Erythroblast (primary cell): ENCODE measurements at places on chromosomes 3 and 15.

DNA sequence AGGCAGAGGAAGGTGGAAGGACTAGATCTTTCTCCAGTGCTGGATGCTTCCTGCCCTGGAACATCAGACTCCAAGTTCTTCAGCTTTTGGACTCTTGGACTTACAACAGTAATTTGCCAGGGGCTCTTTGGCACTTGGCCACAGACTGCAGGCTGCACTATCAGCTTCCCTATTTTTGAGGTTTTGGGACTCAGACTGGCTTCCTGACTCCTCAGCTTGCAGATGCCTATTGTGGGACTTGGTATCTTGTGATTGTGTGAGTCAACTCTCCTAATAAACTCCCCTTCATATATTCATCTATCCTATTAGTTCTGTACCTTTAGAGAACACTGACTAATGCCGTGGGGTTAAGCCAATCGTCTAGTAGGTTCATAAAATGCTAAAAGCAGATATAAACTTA, 8.8 kb upstream of the B3GNT5 start:
- DNase-seq: no peak

- DNase-seq: no peak
These were observed 1004.1 kb downstream of the TBL1XR1 start for GRCh38 chr3:176193032-176193730.

DNA sequence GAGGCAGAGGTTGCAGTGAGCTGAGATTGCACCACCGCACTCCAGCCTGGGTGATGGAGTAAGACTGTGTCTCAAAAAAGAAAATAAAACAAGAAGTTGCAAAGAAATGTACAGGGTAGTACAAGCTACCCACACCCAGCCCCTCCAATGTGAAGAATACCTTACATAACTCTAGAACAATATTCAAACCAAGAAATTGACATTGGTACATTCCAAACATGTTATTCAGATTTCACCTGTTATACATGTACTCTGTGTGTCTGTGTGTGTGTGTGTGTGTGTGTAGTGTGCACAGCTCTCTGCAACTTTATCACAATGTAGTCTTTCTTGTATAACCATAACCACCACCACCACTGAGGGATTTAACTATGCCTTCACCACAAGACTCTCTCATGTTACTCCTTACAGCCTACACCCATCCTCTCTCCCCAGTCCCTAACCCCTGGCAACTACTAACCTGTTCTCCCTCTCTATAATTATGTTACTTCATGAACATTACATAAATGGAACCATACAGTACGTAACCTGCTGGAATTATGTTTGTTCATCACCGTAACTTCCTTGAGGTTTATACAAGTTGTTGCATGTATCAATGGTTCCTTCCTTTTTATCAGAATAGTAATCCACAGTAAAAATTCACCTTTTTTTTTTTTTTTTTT, 16.2 kb upstream of the TJP1 start:
- DNase-seq: no peak

GRCh38 chr15:58509556-58509955, 77.8 kb downstream of the LIPC start:
- no peak for DNase-seq

DNA sequence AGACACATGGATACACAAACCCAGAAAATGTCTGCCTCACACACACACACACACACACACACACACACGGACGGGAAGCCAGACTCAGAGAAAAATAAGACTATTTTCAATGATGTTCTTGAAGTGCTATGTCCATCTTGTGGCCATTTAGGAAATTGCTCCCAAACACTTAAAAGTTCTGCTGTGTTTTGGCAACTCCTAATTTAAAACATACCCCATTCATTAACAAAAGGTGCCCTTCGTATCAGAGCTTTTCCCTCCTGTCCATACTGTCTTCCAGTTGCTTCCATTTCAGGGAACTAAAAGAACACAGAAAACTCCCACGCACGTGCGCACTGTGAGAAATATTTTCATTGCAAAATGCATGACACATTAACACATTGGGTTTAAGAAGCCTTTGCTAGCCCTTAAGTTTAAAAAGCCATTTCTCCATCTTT, 44.6 kb downstream of the SLC12A1 start:
- peak; percentile 61 for DNase-seq

DNA sequence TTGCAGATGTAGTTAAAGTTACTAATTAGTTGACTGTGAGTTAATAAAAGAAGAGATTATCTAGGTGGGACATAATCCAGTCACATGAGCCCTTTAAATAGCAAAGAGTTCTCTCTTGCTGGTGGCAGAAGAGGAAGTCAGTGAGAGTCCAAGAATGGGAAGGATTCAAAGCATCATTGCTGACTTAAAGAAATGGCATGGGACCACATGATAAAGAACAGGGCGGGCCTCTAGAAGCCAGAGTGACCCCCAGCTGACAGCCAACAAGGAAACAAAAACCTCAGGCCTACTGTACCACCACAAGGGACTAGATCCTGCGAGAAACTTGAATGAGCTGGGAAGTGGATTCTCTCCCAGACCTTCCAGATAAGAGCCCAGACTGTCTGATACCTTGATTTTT, 447.2 kb upstream of the CCDC54 start:
- no peak for DNase-seq
